Astrocyte (in vitro differentiated cells and primary cell): ENCODE measurements at places on chromosomes 3 and 15.

DNA sequence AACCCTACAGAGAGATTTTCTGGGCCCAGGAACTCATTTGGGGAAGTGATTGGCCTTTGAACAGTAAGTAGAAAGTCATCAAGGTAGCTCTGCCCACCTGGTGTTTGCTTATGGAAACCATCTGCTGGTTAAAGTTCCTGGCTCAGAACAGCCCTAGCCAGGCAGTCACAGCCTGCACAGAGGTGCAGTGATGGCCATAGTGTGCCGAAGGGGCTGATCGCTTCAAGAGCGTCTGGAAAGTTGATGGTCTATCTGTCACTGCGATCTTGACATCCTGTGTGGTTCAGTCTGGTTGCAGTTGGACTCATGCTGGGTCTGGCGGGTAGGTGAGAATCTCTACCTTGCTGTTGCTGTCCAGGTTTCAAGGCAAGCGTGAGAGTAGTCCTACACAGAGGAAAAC is 151.6 kb downstream of the SLCO3A1 start:
- no peak for DNase-seq
- no peaks in the 10 kb centered on the region for H3K36me3 ChIP-seq
- H3K27me3 ChIP-seq: no peaks in the 10 kb centered on the region
- H3K4me1 ChIP-seq: no peaks in the 10 kb centered on the region
- no peak overlapping the region for H3K4me3 ChIP-seq

GRCh38 chr15:25655207-25655948 is 207.7 kb downstream of the ATP10A start:
- no peak overlapping the region for H3K27ac ChIP-seq
- no peaks in the 10 kb centered on the region for H3K4me1 ChIP-seq
- H3K4me3 ChIP-seq: no peak overlapping the region
- no peaks in the 10 kb centered on the region for H3K36me3 ChIP-seq

GRCh38 chr3:105997800-105998526 is 129.2 kb upstream of the CBLB start:
- no peaks in the 10 kb centered on the region for H3K27me3 ChIP-seq

DNA sequence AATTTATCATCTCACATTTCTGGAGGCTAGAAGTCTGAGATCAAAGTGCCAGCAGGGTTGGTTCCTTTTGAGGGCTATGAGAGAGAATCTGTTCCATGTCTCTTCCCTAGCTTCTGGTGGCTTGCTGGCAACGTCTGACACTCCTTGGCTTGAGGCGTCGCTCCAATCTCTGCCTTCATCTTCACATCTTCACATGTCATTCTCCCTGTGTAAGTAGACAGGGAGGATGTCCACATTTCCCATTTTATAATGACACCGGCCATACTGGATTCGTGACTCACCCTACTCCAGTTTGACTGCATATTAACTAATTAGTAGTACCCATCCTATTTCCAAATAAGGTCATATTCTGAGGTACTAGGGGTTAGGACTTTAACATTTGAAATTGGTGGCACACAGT is 17.5 kb upstream of the ARHGAP31 start:
- H3K36me3 ChIP-seq: no peaks in the 10 kb centered on the region
- no peaks in the 10 kb centered on the region for H3K27me3 ChIP-seq
- no peaks in the 10 kb centered on the region for H3K4me1 ChIP-seq
- H3K4me3 ChIP-seq: no peak overlapping the region

- no peak for DNase-seq
- no peaks in the 10 kb centered on the region for H3K36me3 ChIP-seq
- H3K4me3 ChIP-seq: no peak overlapping the region
- no peaks in the 10 kb centered on the region for H3K27me3 ChIP-seq
- no peak overlapping the region for H3K27ac ChIP-seq
- no peaks in the 10 kb centered on the region for H3K4me1 ChIP-seq
These were observed 46.4 kb downstream of the SCN11A start for GRCh38 chr3:39005295-39005694.

GRCh38 chr3:157330206-157330605 is 106.4 kb upstream of the PTX3 start:
- no peak overlapping the region for H3K27ac ChIP-seq
- H3K27me3 ChIP-seq: no peaks in the 10 kb centered on the region

DNA sequence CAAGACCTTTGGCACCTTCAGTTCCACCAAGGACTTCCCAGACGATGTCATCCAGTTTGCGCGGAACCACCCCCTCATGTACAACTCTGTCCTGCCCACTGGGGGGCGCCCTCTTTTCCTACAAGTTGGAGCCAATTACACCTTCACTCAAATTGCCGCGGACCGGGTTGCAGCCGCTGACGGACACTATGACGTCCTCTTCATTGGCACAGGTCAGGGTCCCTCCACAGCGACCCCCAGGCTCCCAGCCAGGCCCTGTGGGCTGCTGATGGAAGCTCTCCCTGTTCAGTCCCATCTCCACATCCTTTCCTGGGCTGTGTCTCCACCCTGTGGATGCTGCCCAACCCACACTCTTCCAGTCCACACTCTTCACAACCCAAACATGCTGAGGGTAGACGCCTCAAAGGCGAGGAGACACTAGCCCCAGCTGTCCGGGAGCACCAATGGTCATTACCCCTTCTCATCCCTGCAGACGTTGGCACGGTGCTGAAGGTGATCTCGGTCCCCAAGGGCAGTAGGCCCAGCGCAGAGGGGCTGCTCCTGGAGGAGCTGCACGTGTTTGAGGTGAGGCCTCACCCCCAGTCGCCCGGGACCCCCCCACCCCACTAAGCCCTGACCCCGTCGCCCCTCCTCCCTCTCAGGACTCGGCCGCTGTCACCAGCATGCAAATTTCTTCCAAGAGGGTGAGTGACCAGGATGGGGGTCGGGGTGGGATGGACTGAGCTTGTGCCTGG is 4.3 kb upstream of the LSMEM2 start:
- peaks cover 13% of the 10 kb centered on the region for H3K4me1 ChIP-seq
- no peaks in the 10 kb centered on the region for H3K36me3 ChIP-seq
- DNase-seq: no peak
- H3K27ac ChIP-seq: no peak overlapping the region

DNA sequence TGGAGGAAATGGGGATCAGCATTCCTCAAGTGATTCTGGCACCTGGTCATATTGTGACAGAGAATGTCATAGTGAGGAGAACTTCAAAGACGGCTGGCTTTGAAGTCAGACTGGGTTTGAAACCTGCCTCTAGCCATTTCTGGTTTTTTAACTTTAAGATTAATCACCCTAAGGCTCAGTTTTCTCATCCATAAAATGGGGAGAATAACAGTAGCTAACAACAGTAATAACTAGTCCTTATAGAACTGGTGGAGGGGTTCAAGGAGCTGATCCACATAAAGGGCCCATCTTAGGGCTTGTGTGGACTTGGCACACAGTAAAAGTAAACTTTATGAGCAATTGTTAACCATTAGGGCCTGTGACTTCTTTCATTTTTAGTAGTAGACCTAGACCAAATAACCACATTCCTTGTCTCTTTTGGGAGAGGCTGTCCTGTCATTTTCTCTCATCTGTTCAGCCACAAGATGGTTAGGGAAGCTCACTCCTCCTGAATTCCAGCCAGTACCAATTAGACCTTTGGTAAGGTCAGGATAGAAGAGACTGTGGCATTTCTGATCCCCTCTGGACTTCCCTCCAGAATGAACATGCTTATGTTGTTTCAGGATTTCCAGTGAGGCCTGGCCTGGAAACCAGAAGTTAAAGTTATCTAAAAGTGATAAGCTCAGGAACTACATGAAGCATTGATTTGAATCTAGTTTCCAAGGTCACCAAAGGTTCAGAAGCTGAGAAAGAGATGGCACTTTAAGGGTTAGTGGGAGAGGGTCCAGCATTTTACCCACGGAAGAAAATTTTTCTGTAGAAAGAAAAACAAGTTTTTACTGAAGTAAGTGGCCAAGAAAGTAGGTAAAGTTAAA is 159.3 kb upstream of the DPH6 start:
- no peaks in the 10 kb centered on the region for H3K27me3 ChIP-seq
- H3K27ac ChIP-seq: peak overlapping the region; percentile 34
- H3K4me3 ChIP-seq: no peak overlapping the region
- no peaks in the 10 kb centered on the region for H3K36me3 ChIP-seq

DNA sequence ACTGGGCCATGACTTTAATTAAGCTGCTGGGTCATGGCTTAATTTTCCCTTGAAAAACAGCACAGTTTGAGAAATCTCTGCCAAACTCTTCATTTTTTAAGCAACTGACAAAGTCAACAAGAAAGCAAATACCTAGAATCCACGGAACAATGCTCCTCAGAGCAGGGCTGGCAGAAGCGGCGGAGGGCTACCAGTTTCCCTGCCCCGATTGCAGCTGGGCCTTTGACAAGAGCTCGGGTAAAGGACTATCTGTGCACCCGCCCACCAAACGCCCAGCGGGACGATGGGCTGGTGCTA is 1.2 kb downstream of the GOLIM4 start:
- DNase-seq: peak; percentile 54
- peaks cover 4% of the 10 kb centered on the region for H3K4me1 ChIP-seq
- peak overlapping the region; percentile 93 for H3K27ac ChIP-seq
- no peaks in the 10 kb centered on the region for H3K27me3 ChIP-seq

GRCh38 chr15:54608876-54609835 is 587.6 kb downstream of the RSL24D1 start:
- no peaks in the 10 kb centered on the region for H3K27me3 ChIP-seq
- DNase-seq: no peak
- no peaks in the 10 kb centered on the region for H3K36me3 ChIP-seq

- no peaks in the 10 kb centered on the region for H3K36me3 ChIP-seq
- H3K27me3 ChIP-seq: no peaks in the 10 kb centered on the region
- no peaks in the 10 kb centered on the region for H3K4me1 ChIP-seq
These were observed 33.3 kb downstream of the RBMS3 start for GRCh38 chr3:29313981-29314726.

GRCh38 chr15:64105113-64105704 is 9.4 kb downstream of the SNX1 start:
- no peaks in the 10 kb centered on the region for H3K36me3 ChIP-seq
- H3K27ac ChIP-seq: no peak overlapping the region
- no peaks in the 10 kb centered on the region for H3K4me1 ChIP-seq
- no peaks in the 10 kb centered on the region for H3K27me3 ChIP-seq

- H3K27me3 ChIP-seq: no peaks in the 10 kb centered on the region
- DNase-seq: peak; percentile 88
- H3K4me1 ChIP-seq: peaks cover 26% of the 10 kb centered on the region
- H3K36me3 ChIP-seq: no peaks in the 10 kb centered on the region
These were observed 13.8 kb downstream of the ATP10A start for GRCh38 chr15:25849157-25849921.

- peaks cover 2% of the 10 kb centered on the region for H3K27me3 ChIP-seq
- no peak overlapping the region for H3K4me3 ChIP-seq
- H3K36me3 ChIP-seq: no peaks in the 10 kb centered on the region
- no peak overlapping the region for H3K27ac ChIP-seq
- DNase-seq: peak; percentile 29
These were observed 128.0 kb downstream of the ATP8B4 start for GRCh38 chr15:49990835-49991545.

DNA sequence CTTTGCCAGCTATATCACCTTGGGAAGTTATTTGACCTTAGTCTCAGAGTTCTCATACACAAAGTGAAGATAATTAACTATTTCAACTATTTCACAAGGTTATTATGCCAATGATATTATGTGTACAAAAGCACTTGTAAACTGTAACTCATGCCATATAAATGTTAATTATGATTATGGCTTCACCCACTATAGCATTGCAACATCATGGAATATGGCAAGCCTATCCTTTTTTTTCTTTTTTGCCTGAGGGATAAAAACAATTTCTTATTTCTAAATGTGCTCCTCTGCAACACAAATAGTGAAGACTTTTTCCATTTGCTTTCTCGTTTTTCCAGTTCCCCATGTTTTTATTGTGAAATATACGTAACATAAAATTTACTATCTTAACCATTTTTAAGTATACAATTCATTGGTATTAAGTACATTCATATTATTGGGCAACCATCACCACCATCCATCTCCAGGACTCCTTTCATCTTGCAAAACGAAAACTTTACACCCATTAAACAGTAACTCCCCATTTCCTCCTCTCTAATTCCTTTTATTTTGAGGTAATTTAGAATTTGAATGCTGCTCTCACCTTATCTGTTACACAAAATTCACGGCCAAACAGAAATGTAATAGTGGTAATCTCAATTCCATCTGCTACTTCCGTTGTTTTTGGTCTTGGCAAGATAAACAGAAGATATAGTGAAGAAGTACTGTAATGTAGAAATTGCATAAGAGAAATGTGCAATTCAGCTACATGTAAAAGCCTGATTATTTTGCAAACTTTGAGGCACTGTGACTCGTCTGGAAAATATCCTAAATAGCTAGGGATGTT is 46.3 kb downstream of the NANOGP8 start:
- H3K27ac ChIP-seq: no peak overlapping the region
- no peak overlapping the region for H3K4me3 ChIP-seq
- DNase-seq: peak; percentile 51
- no peaks in the 10 kb centered on the region for H3K27me3 ChIP-seq

DNA sequence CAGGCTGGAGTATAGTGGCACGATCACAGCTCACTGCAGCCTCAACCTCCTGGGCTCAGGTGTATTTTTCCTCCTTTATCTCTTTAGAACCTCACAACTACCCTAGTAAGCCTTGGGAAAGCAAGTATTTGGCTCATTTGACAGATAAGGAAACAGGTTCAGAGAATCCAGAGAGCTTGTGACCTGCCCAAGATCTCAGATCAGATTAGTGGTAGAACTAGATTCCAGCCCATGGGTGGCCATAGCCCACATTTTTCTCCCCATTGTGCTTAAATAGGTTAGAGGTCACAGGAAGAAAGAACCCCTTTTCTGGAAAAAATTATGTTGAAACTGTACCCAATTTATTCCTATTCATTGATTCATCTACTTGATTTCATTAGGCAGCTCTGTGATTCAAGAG is 64.3 kb downstream of the TSC22D2 start:
- H3K27ac ChIP-seq: no peak overlapping the region
- H3K4me3 ChIP-seq: no peak overlapping the region
- H3K36me3 ChIP-seq: no peaks in the 10 kb centered on the region
- H3K4me1 ChIP-seq: peaks cover 21% of the 10 kb centered on the region

GRCh38 chr3:156256256-156256655 is 135.9 kb downstream of the KCNAB1 start:
- no peaks in the 10 kb centered on the region for H3K4me1 ChIP-seq
- H3K27me3 ChIP-seq: peaks cover 6% of the 10 kb centered on the region

DNA sequence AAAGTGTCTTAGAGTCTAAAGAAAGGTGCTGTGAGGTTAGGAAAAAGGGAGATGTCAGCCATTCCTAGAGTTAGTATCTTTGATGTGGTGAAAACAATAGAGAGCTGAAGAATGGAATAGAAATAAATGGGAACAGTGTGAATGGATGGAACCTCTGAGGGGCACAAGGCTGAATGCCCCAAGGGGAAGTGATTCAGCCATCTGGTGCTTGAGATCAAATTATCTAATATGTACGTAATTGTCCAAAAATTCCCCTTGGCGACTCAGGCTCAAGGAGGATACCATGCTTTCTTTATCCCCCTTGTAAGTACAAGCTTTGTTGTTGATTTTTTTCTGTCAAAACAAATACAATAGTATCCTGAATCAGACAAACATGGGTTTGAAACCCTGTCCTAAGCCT is 361.6 kb downstream of the LSAMP start:
- H3K4me1 ChIP-seq: no peaks in the 10 kb centered on the region
- DNase-seq: peak; percentile 31
- peak overlapping the region; percentile 4 for H3K27ac ChIP-seq
- no peaks in the 10 kb centered on the region for H3K27me3 ChIP-seq
- no peaks in the 10 kb centered on the region for H3K36me3 ChIP-seq
- no peak overlapping the region for H3K4me3 ChIP-seq

DNA sequence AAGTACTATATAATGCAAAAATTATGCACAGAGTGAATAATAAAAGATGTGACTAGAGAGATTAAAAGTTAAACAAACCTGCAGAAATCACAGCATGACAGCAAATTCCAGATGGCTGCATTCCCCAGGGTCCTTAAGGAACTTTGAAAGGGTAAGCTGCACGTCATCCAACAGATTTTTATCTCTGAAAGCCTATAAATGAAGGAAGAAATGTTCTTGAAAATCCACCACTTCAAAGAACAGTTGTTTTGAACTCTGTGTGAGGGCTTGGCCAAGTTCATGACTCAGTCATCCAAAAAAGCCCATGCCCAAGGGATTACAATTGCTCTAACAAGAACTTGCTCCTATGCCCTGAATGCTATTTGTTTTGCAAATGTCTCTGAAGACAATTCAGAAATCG is 603.6 kb downstream of the PLOD2 start:
- H3K4me1 ChIP-seq: no peaks in the 10 kb centered on the region
- no peaks in the 10 kb centered on the region for H3K27me3 ChIP-seq
